Panc1 (cell line): ENCODE measurements at places on chromosomes 5 and 9. TPM values are rescaled to one million over a fixed set of nuclear protein-coding genes. Genes with fewer than 3 reads are reported as not detected.

- no peak for DNase-seq
Observed at GRCh38 chr5:36009698-36010097, 18.5 kb upstream of the UGT3A1 start.

GRCh38 chr9:137455359-137455991 is 3.7 kb downstream of the NSMF start:
- DNase-seq = no peak

GRCh38 chr5:51225789-51226742 is 157.2 kb upstream of the ISL1 start:
- DNase-seq = no peak

DNA sequence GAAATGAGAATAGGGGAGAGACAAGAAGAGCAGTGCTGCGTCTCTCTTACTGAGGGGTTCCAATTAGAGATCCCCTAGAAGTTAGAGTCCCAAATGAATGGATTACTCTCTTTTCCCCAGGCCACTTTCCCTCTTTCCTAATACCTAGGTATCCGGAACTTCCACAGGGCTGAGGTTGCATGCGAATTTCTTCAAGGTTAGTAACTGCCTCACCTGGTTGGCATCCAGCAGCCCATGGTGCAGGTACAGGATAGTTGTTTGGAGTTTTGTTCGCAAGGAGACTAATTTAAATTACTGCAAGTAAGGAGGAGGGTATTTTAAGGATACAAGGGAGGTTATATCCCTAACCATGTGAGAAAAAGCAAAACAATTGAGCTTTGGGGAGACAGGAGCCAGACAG is 52.4 kb upstream of the JAK2 start:
- no peak for DNase-seq

GRCh38 chr9:35766997-35767396 is 12.9 kb upstream of the MSMP start:
- DNase-seq = no peak

DNA sequence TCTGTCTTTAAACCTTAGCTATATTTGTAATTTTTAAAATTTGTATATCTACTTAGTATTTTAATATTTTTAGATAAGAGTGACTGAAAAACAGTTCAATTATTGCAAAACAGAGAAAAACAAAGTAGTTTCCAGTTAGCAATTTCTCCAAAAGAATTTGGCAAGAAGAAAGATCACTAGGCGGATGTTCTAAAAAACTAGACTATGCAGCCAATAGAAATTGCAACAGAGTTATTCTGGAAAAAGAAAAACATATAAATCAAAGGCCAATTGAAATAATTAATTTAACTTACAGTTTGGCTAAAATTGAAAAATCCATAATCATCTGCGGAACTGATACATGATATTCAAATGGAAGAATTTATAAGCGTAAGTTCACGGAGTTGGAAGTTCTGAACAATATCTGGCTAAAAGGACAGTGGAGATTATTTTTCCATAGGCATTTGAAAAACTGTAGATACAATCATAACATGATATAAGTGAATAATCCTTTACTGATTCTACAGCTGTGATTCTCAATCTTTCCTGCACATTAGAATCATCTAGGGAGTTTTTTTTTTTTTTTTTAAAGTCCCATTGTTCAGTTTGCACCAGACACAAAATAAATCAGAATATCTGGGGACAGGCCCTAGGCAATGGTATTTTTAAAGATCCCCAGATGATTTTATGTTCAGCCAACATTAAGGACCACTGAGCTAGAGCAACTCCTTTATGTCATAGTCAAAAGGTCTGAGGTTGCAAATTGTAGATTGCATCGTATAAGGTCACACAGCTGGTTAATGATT is 605.1 kb upstream of the DAB2 start:
- no peak for DNase-seq

DNA sequence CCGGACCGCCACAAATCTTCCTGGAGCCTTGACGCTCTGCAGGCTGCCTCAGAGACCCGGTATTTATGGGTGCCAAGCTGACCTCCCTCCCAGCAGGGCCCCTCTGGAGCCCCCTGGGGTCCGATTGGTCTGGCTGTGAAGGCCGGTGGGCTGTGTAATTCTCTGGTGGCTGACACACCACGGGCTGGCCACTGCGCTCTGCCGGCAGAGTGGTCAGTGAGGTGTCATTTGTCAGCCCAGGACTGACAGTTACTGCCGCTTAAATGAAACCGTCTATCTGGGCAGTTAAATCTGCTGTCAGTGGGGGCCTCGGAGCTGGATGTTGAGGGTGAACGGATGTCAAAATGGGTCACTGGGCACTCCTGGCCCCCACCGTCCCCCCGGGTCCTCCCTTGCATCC is 10.7 kb downstream of the NR5A1 start:
- DNase-seq = no peak

DNA sequence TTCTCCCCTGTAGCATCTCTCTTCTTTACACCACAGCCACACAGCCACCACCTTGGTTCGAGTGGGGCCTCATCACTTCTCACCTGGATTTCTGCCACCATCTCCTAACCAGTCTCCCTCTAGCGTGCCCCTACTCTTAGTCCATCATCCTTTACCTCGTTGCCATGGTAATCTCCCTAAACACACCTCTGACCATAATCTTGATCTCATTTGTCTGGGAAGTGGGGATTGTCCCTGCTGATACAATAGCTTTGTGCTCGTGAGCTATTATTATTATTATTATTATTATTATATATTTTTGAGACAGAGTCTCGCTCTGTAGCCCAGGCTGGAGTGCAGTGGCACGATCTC is 76.5 kb upstream of the HSPA9 start:
- no peak for DNase-seq

DNA sequence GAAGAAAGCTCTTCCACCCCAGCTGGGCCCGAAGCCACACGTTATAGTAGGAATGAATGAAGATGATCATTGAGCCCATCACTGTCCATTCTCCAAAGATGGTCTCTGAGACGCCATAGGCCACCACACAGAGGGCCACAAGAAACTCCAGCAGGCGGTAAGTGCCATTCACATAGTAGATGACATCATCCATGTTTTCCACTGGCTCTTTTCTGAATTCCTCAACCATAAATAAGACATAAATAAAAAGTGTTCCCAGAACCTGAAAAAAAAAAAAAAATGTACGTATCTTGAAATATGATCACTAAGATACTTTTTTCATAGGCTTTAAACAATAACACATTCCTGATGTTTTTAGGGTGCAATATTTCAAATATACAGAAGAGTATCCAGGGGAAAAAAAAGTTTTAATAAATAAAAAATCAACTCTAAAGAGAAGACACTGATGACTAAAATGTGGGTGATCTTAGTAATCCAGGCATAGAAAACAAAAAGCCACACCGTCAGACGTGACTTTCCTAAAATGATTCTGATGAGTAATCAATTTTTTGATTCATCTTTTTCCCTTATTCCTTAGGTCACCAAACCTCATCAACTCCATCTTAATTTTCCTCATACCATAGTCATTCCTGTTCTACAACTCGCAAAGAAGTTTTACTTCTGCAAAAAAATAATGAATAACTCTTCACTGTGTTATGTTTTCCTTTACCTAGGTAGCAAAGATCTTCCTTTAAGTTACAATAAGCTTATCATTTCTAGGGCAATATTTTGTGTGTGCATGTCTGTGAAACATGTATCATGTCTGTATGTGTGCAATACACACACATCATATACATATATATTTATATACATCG is 47.8 kb downstream of the RNF145 start:
- no peak for DNase-seq

Gene MRPS2
- total RNA-seq = 33.5 TPM

DNA sequence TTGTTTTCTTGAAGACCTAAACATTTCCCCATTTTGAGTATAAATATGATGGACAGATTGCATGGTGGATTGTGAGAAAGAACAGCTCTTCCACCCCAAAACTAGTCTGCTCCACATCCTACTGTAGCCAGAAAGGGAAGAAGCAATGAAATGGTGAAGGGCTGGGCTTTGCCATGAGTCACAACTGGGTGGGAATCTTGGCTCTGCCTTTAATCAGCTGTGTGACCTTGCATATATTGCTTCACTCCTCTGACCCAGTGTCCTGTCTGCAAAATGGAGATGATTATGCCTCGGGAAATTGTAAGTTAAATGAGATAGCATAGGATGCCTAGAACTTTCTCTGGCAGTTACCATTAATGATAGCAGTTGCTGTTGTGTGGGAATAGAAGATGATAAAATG is 101.9 kb downstream of the PDE8B start:
- no peak for DNase-seq

- DNase-seq = no peak
Observed at GRCh38 chr9:101840694-101841188, 102.3 kb upstream of the GRIN3A start.

Gene FOXD4L5
- total RNA-seq = 0.08 TPM

DNA sequence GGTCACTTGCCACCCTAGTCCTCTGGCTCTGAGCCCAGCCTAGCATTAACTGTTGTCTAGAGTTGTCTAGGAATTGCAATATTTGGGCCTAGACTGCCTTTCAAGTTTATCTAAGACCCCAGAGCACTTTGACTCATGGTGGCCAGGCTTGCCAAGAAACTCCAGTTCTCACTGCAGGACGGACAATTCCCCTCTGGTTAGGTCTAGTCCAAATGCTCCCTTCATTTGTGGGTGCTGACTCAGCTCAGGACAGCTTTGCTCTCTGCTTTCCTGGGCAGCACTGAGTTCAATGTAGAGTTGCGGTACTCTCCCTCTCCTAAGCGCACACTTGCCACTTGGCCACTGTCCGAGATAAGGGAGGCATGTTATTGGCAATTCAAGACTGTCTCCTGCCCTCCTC is 619.4 kb downstream of the TLE1 start:
- no peak for DNase-seq

- no peak for DNase-seq
Observed at GRCh38 chr9:131585375-131585774, 40.1 kb downstream of the PRRT1B start.

GRCh38 chr9:127336506-127337352 is 60.2 kb upstream of the SLC2A8 start:
- DNase-seq = peak; percentile 76

GRCh38 chr5:155822177-155822576 is 504.8 kb upstream of the SGCD start:
- DNase-seq = no peak

DNA sequence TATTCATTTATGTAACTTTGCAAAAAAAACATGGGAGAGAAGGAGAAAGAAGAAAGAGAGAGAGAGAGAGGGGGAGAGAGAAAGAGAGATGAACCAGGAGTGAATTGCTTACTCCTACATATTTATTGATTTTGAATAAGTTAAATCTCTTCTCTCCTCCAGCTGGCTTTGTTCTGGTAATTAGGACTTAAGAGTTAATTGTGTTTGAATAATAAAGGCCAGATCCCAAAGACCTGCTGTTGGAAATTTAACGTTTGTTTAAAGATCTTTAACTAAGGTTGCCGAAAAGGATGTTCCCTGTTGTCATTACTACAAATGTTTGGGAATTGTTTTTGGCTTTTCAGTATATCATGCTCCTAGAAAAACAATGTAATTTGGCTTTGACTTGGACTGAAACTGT is 473.0 kb downstream of the TUSC1 start:
- no peak for DNase-seq

GRCh38 chr5:126878634-126879033 is 101.7 kb downstream of the LMNB1 start:
- no peak for DNase-seq

GRCh38 chr5:114953565-114953964 is 216.1 kb downstream of the TRIM36 start:
- no peak for DNase-seq

GRCh38 chr5:122153774-122154173 is 24.4 kb downstream of the ZNF474 start:
- DNase-seq = no peak

- no peak for DNase-seq
Observed at GRCh38 chr9:115606838-115607237, 488.9 kb upstream of the TNC start.

Gene LVRN
- 0.08 TPM for total RNA-seq

DNA sequence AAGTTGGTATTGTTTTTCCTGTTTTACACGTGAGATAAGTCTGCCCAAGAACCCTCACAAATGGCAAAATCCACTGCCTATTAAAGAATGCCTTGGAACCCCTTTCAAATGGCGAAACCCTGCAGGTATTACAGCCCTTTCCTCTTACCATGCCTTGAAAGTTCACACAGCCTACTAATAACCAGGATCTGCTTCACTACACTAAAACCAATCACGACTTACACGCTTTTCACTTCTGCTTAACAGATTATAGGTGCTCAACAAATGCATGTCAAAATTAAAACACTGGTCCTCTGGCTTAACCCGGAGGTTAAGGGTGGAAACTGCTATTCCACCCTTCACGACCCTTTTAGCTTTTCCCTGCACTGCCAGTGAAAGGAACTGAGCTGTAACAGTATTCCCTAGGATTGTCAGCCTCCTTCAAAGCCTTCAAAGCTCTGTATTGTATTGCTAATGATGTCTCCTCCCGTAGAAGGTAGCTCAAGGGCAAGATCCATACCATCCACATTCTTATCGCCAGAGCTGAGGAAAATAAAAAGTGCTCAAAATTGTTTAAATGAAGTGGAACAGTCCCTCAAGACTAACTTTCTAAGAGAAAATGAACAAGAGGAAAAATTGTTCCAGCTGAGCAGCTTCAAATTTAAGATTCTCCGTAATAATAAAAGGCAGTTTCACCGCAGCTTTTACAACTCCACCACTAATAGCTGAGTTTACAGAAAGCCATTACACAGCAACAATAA is 997 bp downstream of the AUH start:
- DNase-seq = no peak

DNA sequence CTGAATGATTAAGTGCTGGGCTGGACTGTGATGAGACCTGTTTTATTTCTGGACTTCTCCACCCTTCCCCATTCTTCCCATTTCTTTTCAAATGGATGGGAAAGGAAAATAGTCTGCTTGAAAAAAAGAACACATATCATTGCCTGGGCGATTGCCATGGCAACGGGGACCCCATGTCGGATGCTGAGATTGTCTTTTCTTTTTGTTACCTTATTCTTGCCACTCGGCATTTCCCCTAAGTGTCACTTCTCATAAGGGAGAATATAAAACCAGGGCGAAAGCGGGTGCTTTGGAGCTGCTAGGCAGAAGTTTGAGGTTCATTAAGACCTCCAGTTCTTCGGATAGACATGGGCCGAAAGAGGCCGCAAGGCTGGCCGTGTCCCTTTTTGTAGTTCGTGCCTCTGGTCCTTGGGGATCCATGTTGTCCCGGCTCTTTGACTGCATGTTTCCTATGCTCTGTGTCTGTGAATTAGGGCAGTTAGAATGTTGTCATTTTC is 763 bp downstream of the FGD3 start:
- DNase-seq = no peak

GRCh38 chr5:176458904-176459561 is 10.8 kb downstream of the FAF2 start:
- no peak for DNase-seq

DNA sequence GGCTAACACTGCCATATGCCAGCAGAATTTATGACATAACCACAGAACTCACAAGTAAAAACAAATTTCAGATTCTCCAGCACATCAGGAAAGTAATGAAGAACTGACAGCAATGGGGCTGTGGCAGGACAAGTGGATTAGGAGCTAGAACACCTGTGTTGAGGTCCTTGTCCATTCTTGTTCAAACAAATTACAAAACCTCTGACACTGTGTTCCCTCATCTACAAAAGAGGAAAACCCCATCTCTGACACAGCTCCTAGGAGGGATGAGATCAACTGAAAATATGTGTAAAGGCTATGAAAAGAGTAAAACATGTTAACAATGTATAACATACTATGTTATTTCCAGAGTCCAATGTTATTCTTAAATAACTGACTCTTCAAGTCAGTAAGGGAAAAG is 23.5 kb downstream of the ELP1 start:
- DNase-seq = no peak

- no peak for DNase-seq
Observed at GRCh38 chr5:45847877-45848276, 151.7 kb upstream of the HCN1 start.
